RCC 7860 (cell line): ENCODE measurements at places on chromosomes 16 and 17.
A peak's percentile ranks its signal among the peaks of the same experiment; 100 is the strongest.

DNA sequence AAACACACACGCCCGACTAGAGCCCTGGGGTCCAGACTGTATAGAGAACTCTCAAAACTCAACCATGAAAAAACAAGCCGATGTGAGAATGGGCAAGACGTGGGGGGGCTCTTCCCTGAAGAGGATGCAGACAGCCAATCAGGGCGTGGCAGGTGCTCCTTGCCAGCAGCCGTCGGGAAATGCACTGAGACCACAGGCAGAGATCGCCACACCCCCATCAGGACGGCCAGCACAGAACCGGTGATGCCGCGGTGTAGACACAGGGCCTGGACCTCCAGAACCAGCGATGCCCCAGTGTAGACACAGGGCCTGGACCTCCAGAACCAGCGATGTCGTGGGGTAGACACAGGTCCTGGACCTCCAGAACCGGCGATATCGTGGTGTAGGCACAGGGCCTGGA lies 169.2 kb downstream of the LAT start:
- DNase-seq = no peak

- no peak for DNase-seq
Measured at GRCh38 chr17:16534236-16534635, 34.8 kb downstream of the ZNF287 start.

GRCh38 chr16:87692176-87692575 lies 73.6 kb downstream of the KLHDC4 start:
- DNase-seq = no peak

- DNase-seq = peak; percentile 22
Measured at GRCh38 chr17:63911657-63912100, 621 bp upstream of the CSHL1 start.

DNA sequence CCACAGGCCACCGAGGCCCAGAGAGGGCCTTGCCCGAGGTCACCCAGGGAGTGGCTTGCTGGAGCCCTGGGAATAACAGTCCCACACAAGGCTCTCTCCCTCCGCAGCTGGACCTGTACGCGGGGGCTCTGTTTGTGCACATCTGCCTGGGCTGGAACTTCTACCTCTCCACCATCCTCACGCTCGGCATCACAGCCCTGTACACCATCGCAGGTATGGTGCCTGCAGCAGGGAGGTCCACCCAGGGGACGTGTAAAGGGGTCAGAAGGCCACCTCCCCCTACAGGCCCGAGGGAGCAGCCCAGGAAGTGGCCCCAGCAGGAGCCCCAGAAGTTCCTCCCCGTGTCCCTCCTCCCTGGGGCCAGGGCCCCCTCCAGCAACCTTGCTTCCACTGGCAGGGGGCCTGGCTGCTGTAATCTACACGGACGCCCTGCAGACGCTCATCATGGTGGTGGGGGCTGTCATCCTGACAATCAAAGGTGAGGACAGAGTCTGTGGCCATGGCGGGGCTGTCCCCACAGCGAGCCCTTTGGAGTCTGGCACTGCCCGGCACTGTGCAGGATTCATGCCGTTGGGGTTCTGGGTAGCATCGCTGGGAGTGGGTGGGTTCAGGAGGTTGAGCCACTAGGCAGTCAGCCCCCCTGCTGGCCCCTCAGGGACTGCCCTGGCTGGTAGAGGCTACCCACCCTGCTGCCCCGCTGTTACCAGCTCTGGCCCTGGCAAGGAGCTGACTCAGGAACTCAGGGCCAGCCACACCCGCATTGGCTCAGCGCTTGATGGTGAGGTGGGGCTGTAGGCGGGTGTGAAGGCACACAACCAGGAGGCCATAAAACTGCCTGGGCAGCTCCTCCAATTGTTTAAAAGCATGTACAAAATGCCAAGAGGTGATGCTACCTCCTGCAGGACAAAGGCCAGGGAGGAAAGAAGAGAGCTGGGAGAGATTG lies 17.3 kb downstream of the SLC5A10 start:
- no peak for DNase-seq

GRCh38 chr17:62110923-62111484 lies 45.9 kb upstream of the MED13 start:
- no peak for DNase-seq

DNA sequence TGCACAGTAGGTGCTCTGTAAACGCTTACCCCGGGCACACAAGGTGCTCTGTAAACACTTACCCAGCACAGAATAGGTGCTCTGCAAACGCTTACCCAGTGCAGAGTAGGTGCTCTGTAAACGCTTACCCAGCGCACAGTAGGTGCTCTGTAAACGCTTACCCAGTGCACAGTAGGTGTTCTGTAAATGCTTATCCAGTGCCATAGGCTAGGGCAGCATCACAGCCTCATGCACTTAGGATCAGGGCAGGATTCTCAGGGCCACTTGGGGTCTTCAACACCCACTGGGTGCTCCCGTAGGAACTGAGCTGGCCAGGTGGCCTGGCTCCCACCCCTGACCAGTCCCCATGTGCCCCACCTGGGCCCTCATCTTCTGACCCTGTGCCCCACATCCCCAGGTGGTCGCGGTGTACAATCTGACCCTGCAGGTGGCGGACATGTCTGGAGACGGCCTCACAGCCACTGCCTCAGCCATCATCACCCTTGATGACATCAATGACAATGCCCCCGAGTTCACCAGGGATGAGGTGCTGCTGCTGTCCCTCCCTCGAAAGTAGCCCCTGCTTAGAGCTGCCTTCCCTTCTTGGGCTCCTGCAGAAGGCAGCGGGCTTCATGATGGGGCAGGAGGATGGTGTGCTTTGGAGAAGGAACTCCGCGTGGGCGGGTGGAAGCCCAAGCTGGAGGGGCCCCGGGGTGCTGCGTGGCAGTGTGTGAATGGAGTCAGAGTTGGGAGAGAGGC lies 13.1 kb downstream of the SLC22A31 start:
- DNase-seq = peak; percentile 9

DNA sequence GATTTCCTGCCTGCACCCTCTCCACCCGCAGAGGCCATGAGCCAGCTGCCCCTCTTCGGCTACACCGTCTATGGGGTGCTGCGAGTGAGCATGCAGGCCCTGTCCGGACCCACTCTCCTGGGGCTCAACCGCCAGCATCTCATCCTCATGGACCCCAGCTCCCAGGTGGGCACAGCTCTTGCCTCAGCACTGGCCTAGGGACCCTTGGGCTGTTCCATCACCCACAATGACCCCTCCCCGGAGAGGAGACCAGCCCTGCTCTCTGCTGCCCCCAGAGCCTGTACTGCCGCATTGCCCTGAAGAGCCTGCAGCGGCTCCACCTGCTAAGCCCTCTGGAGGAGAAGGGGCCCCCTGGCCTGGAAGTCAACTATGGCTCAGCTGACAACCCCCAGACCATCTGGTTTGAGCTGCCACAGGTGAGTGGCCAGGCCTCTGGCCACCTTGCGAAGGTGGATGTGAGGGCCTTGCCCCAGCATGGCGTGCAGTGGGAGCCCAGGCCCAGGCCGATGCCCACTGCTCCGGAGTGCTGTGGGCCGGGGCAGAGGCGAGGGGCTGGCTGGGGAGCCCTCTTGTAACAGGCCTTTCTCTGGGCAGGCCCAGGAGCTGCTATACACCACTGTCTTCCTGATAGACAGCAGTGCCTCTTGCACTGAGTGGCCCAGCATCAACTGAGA lies 7.3 kb upstream of the SMIM5 start:
- no peak for DNase-seq

GRCh38 chr16:14249291-14250032 lies 178.3 kb downstream of the MRTFB start:
- DNase-seq = peak; percentile 35

GRCh38 chr16:60225541-60225940 lies 1491.4 kb upstream of the GOT2 start:
- no peak for DNase-seq

GRCh38 chr16:85390511-85391174 lies 222.5 kb upstream of the GSE1 start:
- peak; percentile 86 for DNase-seq

- no peak for DNase-seq
Measured at GRCh38 chr17:34651402-34651811, 72.0 kb downstream of the TMEM132E start.
